Pulmonary artery endothelial cell (primary cell): ENCODE measurements at places on chromosomes 16 and 17. TPM values are rescaled to one million over a fixed set of nuclear protein-coding genes. Genes with fewer than 3 reads are reported as not detected.

GRAP gene
- 16.5 and 20.5 TPM in 2 replicates for total RNA-seq

FNDC8 gene
- total RNA-seq = not detected in 2 replicates

KRT33B gene
- not detected in 2 replicates for total RNA-seq

KRT14 gene
- total RNA-seq = 0.07 and 0.18 TPM in 2 replicates

DNAH2 gene
- under 0.01 and 0.07 TPM in 2 replicates for total RNA-seq

KCNJ18 gene
- total RNA-seq = not detected in 2 replicates

KRTAP17-1 gene
- not detected in 2 replicates for total RNA-seq

NPIPA2 gene
- 0.07 and 0.60 TPM in 2 replicates for total RNA-seq

UMOD gene
- total RNA-seq = not detected in 2 replicates

QPRT gene
- 0.04 and 0.13 TPM in 2 replicates for total RNA-seq

RPS2 gene
- total RNA-seq = 2,313 and 4,514 TPM in 2 replicates

KPNB1 gene
- 352 and 589 TPM in 2 replicates for total RNA-seq

ZNF200 gene
- 10.6 and 12.9 TPM in 2 replicates for total RNA-seq

KRT222 gene
- not detected in 2 replicates for total RNA-seq

NOXO1 gene
- total RNA-seq = 0.07 and 0.13 TPM in 2 replicates
